ENCODE measurements at places on chromosomes 11 and 22.

- DNase-seq, result no peak
Observed at GRCh38 chr11:65625628-65626342, 10.2 kb downstream of the PCNX3 start.

- no peak for DNase-seq
Observed at GRCh38 chr11:127000981-127001380, 411 bp upstream of the KIRREL3 start.

GRCh38 chr11:106761240-106761639, 257.0 kb downstream of the GUCY1A2 start:
- no peak for DNase-seq

DNA sequence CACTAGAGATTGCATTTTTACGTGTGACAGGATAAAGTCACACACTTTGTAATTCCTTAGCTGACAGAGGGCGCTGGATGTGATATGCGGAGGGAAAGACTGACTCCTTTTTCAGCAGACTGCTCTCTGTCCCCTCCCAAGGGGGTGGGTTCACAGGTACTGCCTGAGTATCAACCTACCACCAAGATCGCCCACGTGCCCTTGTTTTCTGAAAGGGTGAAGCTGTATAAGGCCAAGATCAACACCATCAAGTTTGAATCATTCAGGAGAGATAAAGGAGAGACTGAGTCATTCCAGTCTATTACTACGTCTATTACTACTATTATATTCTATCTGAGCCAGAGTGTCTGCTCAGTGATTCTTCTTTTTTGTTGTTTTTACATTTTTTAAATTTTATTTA, 30.7 kb downstream of the BUD13 start:
- DNase-seq, result no peak

Measured in HS-5 (cell line).